ENCODE measurements at places on chromosomes 16 and 17.

GRCh38 chr17:30346221-30346795, 12.5 kb upstream of the TMIGD1 start:
- no peak for DNase-seq

DNA sequence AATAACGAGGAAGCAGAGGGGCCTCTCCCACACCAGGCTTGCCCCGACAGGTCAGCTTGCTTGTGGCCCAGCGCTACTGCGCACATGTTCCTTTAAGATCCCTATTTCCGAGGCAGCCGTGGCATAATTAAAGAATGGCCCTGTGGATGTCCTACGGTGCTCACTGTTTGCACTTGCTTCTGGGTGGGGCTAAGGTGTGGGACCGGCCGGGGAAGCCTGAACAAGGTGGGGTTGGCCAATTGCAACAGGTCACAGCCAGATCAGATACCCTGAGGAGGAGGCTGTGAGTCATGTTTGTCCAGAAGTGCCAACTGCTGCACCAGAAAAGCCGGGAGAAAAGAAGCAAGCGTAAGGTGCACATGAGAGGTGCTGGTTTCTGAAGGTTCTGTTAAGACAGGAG, 158.5 kb upstream of the CACNG5 start:
- DNase-seq: no peak

DNA sequence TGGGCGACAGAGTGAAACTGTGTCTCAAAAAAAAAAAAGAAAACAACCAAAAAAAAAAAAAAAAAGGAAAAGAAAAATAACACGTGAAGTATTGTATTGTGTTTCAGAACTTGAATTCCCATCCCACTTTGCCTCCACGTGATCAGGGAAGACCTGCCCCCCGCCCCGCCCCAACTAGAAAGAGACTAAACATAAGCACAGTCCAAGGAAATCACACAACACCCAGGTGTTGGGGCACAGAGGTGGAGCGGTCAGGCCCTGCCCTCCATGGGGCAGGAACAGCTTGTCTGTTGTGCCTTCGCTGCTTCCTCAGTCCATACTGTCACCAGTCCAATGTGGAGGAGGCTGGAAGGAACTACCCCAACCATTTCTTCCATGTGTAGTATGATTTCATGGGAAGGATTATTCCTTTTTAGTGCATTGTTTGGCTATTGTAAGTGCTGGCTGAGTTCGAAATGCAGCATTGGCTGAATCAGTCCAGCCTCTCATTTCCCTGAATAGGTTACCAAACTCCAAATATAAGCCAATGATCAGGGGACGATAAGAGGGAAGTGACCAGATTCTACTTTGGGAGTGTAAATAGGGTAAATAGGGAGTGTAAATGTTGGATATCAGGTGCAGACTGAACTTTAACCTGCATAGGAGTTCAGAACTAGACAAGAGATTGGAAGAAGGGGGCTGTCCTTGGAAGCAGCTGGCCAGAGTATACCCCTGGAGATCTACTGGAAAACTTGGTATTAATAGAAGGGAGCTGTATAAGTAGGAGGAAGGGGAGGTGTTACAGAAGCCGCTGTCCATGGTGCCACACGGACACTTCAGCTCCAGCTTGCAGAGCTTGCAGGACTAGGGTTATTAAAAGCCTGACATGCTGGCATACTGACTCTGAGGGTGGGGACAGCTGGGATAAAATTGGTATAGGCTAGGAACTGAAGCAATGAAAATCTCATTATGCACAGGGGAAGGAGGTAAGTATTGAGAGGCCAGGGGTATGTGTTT, 50.7 kb downstream of the TANGO6 start:
- DNase-seq: no peak

- DNase-seq: peak; percentile 52
These were observed 219.1 kb downstream of the STX8 start for GRCh38 chr17:9356488-9356911.

GRCh38 chr17:57873261-57874057, 23.6 kb upstream of the MRPS23 start:
- DNase-seq: no peak

- DNase-seq: peak; percentile 36
These were observed 1.2 kb downstream of the CYBC1 start for GRCh38 chr17:82449131-82449882.

DNA sequence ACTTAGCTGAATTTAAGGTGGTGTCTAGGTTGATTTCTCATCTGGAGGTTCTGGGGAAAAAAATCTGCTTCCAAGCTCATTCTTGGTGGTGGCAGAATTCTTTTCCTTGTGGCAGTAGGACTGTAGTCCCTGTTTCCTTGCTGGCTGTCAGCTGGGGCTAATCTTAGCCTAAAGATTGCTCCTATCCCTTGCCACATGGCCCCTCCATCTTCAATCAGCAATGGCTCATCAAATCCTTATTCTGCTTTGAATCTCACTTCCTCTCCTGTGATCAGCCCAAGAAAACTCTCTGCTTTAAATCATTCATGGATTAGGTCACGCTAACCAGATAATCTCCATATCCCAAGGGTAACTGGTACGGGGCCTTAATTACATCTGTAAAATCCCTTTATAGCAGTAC, 6.6 kb downstream of the FAM20A start:
- DNase-seq: no peak

DNA sequence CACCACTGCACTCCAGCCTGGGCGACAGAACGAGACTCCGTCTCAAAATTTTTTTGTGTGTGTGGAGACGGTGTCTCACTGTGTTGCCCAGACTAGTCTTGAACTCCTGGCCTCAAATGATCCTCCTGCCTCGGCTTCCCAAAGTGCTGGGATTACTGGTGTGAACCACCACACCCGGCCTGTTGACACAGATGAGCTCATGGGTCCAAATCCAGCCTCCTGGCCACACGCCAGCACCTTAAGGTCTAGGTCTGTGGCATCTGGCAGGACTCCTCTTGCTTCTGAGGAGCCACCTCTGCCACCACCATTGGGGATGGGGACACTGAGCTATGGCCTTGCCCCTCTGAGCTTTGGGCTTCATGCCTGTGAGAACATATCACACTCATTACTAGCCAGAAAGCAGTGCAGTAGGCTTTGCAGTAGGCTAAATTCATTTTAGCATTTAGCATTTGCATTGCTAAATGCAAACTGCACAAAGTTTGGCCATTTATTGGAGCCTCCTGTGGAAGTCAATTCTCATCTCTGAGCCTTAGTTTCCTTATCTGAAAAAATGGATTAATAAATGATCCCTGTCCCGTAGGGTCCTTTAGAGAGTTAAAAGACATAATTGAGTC, 5.5 kb upstream of the CDIPT start:
- DNase-seq: no peak
